ENCODE measurements at places on chromosomes 3 and 15.

- no peak for DNase-seq
Measured at GRCh38 chr3:69266585-69266984, 119.3 kb downstream of the FRMD4B start.

- peak; percentile 60 for DNase-seq
Measured at GRCh38 chr15:37773111-37773860, 161.2 kb upstream of the TMCO5A start.

- DNase-seq = no peak
Measured at GRCh38 chr3:162774613-162775100, 1278.0 kb downstream of the OTOL1 start.

DNA sequence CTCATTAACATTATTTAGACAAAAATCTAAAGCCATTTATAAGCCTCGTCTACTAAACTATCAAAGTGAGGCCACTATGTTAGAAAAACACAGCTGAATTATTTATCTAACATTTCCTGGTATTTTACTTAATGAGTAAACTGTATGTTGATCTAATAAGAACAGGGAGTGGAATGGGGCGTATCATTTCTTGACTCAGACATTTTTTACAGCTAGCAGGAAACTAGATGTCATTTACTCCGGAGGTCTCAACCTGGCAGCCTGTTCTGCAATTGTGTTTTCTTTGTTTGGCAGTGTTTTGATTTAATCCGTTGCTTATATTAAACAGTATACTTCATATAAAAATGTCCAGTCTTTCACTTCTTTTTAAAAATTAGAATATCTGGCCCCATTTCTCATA lies 79.1 kb upstream of the ABI3BP start:
- no peak for DNase-seq

DNA sequence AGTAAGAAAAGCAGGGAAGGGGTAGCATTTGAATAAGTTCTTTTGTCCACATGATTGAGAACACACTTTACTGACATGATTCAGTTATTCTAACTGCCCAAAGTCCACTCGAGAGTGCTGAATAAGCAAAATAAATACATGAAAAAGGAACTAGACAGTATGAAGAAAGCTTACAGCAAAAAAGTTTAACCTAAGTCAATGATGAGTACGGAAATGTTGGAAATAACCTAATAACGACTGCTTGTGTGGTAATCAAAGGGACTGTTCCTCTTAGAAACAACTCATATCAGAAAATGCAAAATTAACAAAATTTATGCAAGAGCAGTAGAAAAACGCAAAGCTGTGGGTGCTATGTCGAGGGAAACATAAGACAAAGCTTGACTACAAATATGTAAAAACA lies 36.6 kb downstream of the DMXL2 start:
- DNase-seq = no peak

GRCh38 chr3:155382396-155383042 lies 89.0 kb upstream of the STRIT1 start:
- DNase-seq = no peak

GRCh38 chr15:40289140-40289775 lies 6.4 kb upstream of the ANKRD63 start:
- no peak for DNase-seq

- DNase-seq = no peak
Measured at GRCh38 chr15:69553686-69554085, 101.1 kb downstream of the RPLP1 start.

- no peak for DNase-seq
Measured at GRCh38 chr15:52749258-52749657, 40.9 kb downstream of the ONECUT1 start.

DNA sequence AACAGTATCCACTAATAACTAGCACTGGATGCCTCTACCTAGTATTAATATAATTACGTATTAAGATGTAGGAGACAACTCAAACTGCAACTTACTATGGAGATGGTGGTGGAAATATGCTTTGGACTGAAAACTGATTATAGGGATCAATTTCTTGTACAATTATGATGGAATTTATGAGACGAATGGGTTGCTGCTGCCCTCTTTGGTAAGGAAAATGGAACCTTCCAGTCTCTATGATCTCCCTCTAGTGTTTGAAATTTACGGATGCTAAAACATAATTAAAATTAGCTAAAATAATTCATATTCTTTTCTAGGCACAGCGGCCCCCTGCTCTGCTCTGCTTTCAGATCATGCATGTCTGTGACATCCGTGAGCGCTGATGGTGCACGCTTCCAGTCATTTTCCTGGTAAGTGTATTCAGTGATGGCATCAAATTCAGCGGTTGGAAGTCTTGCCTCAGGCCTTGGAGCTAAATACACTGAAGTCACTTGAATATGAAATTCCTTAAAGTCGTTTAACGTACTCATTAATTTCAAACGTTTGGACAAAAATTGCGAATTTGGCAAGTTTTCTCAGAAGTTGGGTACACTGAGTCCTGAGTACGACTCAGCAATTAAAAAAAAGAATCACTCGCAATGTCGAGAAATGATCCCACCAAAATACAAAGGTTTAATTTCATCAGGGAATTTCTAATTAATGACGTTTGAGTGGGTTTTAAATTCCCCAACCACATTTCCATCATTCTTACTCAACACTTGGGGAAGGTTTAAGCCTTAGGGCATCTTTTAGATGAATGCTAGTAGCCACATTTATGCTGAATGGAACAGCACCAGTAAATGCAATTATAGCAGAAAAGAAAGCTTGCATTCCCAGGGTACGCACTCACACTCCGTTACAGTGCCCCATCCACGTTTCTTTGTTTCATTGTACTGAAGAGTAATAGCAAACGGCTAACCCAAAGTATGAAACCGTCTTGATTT lies 132.6 kb downstream of the NR2F2 start:
- no peak for DNase-seq

DNA sequence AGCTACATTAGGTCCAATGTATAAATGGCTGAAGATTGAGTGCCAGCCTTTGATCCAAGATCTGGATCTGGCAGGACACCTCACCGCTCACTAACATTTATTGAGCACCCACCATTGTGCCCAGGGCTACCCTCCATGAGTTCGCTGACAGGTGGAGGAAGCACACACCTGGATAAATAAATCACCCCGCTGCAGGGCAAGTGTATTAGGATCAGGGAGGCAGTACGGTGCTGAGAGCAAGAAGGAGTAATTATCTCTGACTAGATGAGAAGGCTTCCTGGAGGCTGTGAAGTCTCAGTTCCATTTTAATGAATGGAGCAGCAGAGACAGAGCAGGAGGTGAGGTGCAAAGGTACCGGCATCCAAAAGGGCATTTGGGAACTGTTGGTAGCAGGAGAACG lies 104.1 kb downstream of the LIPC start:
- no peak for DNase-seq

GRCh38 chr3:40924559-40925141 lies 274.7 kb upstream of the CTNNB1 start:
- DNase-seq = no peak

DNA sequence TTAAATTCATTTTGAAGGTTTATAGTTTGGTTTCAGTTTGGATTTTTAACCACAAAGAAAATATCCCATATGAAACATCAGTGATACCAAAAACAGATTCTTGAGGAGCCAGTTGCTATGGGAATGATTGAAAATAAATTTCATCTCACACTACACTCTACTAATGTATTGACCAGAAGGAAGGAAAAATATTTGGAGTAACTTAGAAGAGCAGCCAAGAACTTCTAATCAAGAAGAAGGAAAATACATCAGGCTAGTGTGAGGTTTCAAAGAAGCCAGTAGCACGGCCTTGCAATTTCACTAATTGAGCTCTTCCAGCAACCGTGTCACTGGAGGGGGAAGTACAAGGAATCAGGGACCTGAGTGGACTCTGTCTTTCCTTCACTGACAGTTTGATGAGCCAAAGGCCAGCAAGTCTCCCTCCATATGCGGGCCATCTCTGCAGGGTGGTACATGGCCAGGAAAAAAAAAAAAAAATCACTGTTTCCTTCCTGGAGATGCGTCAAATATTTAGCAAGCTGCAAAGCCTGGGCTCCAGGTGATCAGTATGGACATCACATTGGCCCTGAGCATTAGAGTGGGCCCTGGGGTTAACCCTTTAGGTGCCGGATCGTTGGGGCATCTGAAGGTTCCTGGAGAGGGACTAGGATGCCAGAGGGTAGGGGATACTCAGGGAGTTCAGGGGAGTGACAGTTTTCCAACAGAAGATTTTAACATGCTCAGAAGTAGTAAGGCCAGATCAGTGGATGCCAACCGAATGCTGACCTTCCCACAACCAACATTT lies 37.1 kb downstream of the SLC12A8 start:
- no peak for DNase-seq

DNA sequence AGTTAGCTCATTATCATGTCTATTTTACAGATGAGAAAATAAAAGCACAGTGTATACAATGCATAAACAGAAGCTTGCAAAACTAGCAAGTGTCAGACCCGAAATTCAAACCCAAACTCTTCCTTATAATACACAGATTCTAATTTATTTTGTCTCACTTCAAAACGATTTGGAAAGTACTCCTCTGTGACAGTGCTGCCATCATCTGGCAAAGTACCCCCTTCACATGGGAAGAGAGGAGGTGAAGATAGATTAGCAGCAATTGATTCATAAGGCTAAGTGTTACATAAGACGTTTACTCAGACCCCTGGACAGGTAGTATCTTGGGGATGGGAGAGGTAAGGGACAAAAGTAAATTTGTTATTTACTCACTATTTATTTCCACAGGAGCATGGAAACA lies 744.0 kb upstream of the SGO1 start:
- no peak for DNase-seq

DNA sequence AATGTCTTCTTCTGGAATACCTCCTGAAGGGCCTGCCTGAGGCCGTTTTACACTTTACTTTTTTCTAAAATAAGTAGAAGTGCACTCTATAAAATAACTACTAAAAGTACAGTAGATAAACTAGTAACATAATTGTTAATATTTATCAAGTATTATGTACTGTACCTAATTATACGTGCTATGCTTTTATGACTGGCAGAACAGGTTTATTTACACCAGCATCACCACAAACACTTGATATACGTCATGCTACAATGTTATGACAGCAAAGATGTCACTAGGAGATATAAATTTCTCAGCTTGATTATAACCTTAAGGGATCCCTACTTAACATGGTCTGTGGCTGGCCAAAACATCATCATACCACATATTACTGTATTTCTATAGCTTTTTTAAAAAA lies 29.4 kb downstream of the DLG1 start:
- DNase-seq = no peak

DNA sequence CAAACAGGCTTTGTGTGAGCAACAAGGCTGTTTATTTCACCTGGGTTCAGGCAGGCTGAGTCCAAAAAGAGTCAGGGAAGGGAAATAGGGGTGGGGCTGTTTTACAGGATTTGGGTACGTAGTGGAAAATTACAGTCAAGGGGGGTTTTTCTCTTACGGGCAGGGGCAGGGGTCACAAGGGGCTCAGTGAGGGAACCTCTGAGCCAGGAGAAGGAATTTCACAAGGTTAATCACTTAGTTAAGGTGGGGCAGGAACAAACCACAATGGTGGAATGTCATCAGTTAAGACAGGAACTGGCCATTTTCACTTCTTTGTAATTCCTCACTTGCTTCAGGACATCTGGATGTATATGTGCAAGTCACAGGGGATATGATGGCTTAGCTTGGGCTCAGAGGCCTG lies 1592.8 kb upstream of the GBE1 start:
- no peak for DNase-seq

GRCh38 chr3:128078322-128078721 lies 26.1 kb downstream of the SEC61A1 start:
- no peak for DNase-seq

DNA sequence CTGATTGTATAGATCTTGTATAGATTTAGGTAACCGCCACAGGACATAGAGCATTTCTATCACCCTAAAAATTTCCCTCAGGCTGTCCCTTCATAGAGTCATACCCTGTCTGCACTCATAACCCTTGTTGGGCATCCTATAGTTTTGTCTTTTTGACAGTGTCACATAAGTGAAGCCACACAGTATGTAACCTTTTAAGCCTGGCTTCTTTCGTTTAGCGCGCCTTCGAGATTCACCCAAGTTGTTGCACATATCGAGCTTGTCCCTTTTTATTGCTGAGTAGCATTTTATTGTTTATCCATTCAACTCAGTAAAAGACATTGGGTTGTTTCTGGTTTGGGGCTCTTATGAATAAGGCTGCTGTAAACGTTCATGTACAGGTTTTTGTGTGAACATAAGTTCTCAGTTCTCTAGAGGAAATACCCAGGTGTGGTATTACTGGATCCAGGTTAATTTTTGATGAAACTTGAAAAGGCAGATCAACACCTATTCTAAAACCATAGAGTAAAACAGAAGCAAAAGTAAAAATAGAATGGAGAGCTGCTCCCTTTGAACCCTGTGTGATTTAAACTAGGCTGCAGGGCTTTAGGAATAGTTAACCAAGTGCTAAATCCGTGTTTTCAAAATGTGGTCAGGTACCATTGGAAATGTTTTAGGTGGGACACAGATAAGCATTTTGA lies 49.5 kb downstream of the CD86 start:
- no peak for DNase-seq

DNA sequence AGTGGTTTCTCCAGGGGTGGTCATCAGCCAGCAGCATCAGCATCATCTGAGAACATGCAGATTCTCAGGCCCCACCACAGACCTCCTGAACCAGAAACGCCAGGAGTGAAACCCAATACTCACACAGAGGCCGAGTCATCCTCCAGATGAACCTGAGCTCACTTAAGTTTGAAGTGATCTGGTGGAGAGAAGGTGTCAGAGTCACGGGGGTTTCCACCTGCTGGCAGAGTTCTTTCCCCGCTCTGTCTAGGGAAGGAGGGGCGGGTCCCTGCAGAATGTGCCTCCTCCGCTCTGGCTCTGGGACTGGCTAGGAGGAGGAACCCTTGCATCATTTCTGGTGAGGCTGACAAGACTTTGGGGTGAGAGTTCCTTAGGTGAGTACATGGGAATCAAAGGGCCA lies 13.3 kb upstream of the KIF23 start:
- DNase-seq = no peak

DNA sequence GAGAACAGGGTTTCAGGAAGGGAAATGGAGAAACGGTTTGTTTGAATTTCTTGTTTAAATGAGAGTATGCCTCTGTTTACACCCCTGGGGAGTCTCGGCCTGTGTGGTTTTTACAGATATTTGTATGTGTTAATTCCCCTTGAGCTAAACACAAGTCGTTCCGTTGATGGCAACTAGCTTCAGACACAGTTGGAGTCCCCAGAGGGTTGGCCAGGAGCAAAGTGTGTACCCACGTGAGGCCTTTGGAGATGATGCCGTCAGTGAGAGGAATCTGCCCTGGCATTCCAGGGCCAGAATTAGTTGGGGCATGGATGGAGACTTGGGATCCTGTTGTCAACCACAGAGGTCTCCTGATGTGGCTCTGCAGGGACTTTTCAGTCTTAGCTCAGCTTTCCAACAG lies 44.0 kb downstream of the CEMIP start:
- DNase-seq = no peak

Measured in skeletal muscle cell (primary cell).